Tongue (tissue), 3 donors: ENCODE measurements at places on chromosomes 13 and 19.
A peak's percentile ranks its signal among the peaks of the same experiment; 100 is the strongest.

- no peak for DNase-seq
These were observed 799.3 kb upstream of the ARGLU1 start for GRCh38 chr13:107367258-107367657.

DNA sequence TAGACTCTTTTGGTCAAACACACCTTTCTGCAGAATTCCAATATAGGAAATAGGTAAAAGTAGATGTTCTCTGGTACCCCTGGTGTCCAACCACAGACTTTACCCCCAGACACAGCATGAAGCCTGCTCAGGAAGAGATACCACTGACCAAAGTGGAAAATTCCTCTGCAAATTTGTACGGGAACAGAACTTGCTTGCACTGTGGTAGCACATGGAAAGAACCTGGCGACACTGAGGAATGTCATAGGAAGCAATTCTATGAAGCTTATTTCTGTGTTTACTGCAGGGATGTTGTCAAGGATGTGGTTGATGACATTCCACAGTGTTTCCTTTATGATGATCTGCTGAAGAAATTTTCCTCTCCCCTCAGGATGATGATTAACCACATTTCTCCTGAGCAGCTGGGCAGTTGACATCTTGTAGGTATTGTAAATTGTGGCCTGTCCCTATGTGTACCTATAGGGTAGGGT lies 48.9 kb upstream of the TNFSF11 start:
- no peak for DNase-seq

GRCh38 chr19:676007-676338 lies 219 bp upstream of the FSTL3 start:
- DNase-seq, result no peak

GRCh38 chr13:31588316-31588715 lies 151.0 kb upstream of the RXFP2 start:
- DNase-seq, result no peak

GRCh38 chr19:42185277-42185676 lies 32.2 kb downstream of the DEDD2 start:
- no peak for DNase-seq

DNA sequence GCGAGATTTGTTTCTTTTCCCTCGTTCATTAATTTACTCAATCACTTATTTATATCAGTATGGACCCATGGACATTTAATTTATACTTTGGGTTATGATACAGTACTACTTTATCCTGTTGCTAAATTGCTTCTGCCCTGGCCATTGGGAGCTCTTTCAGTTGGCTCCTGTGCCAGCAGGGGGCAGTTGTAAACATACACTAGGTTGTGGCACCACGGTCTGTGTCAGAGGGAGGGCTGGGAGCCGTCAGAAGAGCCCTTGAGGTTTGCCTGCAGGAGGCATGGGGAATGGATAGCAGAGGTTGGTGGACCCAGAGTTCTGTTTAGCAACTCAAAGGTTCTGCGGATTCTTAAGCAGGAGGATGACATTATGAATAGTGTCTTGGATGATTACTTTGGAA lies 94.3 kb downstream of the ERCC5 start:
- no peak for DNase-seq

DNA sequence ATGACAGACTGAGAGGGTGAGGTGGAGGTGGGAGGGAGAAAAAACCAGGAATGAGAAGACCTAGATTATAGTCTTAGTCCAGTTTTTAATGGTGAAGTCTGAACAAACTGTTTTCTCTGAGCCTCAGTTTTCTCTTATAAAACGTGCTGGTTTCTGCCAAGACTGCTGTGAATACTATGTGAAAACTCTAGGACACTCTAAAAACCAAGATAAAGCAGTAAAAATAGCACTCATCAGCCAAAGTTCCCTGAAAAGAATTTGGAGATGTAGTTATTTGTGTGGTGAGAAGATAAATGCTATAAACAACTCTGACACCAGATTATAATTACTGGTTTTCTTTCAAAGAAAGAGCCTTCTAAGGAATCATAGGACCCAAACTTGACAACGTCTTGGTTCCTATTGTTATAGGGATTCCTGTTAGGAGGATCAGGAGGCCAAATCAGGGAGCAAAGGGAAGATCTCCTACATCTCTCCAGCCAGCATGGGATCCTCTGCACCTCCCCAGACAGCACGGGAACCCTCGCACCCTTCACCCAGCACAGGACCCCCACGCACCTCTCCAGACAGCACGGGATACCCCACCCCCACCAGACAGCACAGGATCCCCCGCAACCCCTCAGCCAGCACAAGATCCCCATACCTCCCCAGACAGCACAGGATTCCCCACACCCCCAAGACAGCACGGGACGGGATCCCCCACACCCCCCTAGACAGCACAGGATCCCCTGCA lies 130.2 kb downstream of the MIPEP start:
- no peak for DNase-seq

GRCh38 chr19:3080286-3080685 lies 13.9 kb upstream of the GNA11 start:
- DNase-seq, result no peak

- no peak for DNase-seq
These were observed 25.9 kb downstream of the C2CD4C start for GRCh38 chr19:383040-383439.

GRCh38 chr19:46391296-46392251 lies 21.8 kb downstream of the CCDC8 start:
- no peak for DNase-seq

GRCh38 chr19:20167020-20167644 lies at the start of gene ZNF486:
Gene ZNF486 (plus strand): TSS chr19:20167214. CDS start chr19:20167331, 117 bp downstream.
- DNase-seq, result peak; percentile 99

DNA sequence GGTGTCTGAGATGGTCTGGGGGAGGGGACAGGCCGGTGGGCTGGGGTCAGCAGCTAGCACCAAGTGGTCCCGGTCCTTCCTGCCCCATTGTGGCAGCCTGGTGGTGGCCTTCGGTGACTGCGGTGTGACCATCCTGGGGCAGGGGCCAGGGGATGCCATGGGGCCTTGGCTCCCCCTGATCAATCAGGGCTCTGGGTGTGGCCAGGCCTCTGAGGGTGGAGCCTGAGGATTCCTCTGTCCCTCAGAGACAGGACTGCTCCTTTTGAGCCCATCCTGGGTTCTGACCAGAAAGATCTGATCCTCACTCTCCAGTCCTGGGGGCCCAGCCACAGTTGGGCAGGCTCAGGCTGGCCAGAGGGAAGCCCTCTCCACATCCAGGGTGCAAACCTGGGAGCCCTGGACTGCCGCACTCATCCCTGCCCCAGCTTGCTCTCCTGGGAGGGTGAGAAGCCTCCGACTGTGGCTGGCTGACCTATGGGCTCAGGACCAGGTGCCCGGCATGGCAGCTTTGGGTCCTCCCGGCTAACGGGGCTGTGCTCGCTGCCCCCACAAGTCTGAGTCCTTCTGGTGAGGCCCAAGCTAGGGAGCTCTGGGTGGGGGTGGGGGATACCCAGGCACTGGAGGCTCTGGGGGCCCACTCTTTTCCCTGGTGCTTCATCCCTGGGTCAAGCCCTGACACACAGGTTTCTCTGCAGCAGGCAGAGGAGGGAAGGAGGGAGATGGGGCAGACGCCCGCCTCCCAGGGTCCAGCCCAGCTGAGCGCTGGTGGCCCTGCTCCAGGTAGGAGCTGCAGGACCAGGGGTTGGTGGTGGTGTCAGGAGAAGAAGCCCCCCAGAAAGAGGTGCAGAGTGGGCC lies 59.5 kb downstream of the IER2 start:
- no peak for DNase-seq

GRCh38 chr13:111202745-111203144 lies 87.6 kb downstream of the ARHGEF7 start:
- peak; percentile 86 for DNase-seq

GRCh38 chr19:21460686-21461085 lies 44.7 kb upstream of the ZNF429 start:
- no peak for DNase-seq

GRCh38 chr19:35055715-35056179 lies 14.2 kb downstream of the HPN start:
- DNase-seq, result no peak

DNA sequence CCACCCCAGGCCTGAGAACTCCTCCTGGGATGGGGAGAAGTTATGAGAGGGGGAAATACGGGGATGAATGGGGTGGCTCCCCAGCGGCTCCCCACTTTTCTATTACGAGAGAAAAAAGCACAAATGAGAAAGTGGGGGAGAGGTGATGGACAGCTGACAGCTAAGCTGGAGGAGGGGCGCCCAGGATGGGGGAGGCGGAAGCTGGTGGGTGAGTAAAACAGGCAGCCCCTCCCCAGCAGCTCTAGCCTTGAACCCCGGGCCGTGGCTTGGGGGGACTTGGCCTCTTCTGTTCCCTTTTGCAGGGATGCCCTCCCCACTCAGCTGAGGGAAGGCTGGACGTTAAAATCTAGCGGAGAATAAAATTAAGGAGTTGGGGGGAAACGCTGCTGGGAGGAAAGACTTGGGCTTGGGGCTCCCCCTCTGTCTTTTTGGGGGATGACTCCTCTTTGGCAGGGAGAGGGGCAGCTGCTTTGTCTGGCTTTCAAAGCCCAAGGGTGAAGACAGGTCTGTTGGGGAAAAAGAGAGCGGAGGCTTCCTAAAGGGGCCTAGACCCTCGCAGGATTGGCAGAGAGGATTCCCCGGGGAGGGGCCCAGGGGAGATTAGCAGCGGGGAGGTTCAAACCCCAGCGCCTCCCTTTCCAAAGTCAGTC lies 1.4 kb upstream of the SAMD1 start:
- DNase-seq, result peak; percentile 44

- DNase-seq, result no peak
These were observed 6.1 kb upstream of the BTBD2 start for GRCh38 chr19:2021453-2022140.

DNA sequence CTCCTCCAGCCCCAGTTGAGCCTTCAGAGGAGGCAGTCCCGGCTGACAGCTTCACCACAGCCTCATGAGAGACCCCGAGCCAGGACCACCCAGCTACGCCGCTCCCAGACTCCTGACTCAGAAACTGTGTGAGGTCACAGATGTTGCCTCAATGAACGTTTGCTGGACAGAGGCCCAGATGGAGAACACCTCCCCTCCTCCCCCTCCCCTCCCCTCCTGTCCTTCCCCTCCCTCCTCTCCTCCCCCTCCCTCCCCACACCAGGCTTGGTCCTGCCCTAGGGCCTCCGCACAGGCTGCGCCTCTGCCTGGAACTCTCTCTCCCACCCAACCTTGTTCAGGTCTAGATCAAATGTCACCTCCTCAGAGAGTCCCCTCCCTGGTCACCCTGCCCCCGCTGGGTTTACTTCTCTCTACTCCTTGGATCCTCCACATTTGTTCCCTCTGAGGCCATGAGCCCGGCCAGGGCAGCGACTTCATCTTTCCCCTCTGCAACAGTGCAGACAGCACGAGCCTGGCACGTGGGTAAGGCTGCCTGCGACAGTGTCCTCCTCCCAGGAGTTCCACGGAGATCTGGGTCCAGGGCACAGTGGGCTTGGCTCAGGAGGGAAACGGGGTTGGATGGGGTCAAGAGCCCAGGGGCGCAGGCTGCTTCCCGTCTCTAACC lies 17.4 kb downstream of the PIP5K1C start:
- DNase-seq, result peak; percentile 62

- no peak for DNase-seq
These were observed 27.8 kb upstream of the IGFL4 start for GRCh38 chr19:46068345-46069258.

DNA sequence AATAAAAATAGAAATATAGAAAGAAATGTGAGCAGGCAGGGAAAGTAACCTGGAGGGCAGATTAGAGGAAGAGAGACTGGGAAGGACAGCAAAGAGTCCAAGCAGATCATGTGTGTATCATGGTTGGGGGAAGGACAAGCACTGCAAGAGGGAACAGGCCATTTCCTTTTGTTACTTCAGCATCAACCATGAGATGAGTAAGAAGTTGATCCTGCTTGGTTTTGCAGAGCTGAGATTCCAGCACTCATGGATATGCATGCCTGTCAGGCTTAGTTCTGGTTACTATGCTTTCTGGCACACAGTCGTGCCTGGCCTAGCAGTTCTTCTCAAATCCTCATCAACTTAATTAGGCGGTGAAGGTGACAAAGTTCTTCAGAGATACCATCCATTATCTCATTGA lies 18.1 kb downstream of the NALCN start:
- no peak for DNase-seq

- no peak for DNase-seq
These were observed 3.9 kb downstream of the MAP2K7 start for GRCh38 chr19:7907544-7907943.

DNA sequence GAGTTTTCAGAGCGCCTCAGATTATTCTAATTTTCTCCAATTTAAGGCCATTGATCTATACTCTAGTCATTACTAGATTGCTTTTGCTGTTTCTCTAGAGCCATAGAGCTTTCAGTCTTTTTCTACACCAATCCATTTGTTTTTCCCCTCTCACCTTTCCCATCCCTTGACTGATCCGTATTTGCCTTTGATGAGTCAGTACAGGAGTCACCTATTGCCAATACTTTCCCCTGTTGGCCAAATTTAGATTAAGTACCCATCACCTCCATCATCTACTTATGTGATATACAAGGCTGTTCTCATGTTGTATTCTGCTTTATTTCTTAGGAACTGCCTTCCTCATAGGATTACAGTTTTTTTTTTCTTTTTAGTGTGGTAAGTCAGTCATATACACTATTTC lies 463.2 kb downstream of the KLF12 start:
- no peak for DNase-seq

DNA sequence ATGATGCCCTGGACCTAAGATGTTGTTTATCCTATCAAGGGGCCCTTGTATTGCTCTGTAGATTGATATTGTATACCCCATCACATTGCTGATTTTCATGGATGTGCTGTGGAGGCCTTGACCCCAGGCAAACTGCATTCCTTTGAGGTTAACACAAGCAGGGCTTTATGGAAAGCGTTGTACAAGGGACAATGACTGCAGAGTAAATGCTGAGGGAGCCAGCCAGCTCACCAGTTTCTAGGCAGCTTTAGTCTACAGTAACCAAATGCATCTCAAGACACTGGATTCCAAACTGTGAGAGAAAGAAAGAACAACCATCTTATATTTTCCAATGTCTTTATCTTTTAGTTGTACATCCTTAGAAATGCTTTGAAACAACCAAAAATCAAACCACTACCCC lies 34.1 kb upstream of the EDNRB start:
- no peak for DNase-seq

- DNase-seq, result no peak
These were observed 79.9 kb upstream of the RAP2A start for GRCh38 chr13:97353927-97354675.

DNA sequence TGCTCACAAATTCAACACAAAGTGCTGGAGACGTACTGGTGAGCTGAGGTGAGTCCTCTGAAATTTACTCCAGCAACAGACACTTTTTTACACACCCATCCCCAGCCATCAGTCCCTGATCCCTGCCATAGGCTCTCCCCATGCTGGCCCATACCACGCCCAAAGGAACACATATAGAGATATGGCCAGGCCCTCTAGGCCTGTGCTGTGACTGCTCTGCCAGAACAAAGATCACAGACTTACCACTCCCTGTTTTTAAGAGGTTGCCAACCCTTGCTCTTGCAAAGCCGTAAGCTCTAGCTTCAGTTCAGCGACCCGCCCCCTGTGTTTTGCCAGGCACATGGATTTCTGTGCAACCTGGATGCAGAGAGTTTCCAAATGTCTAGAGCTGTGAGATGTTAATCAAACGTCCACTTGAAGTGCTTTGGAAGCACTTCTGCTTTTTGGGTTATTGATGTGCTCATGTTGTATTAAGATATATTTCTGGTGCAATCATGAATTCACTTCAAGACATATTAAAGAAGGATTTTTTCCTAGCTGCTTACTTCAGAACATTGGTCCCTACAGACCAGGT lies 59.7 kb downstream of the DLEU7 start:
- no peak for DNase-seq

- peak; percentile 24 for DNase-seq
These were observed at the start of gene SLC17A7 for GRCh38 chr19:49441210-49441959. Gene SLC17A7 (minus strand): TSS chr19:49441527. CDS start chr19:49441379, 148 bp downstream.
